ENCODE measurements at places on chromosomes 13 and 19.
A peak's percentile ranks its signal among the peaks of the same experiment; 100 is the strongest.

DNA sequence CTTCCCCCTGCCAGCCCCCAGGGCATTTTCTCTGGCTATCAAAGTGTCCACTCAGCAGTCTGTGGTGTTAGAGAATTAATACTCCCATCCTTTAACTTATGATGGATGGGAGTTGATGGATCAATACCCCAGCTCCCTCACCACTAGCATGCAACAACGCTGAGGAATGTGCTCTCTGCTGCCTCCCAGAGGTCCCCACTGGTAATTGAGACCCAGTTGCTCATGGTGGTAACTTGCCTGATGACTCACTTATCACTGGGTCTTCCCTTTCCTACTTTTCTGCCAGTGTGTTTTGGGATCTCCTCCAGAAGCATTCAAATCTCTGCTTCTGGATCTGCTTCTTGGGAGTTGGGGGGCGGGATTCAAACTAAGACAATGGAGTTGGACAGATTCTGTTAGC is 20.3 kb upstream of the CACNA1A start:
- DNase-seq: no peak

GRCh38 chr19:49855277-49855675 is 4.3 kb downstream of the PTOV1 start:
- DNase-seq: no peak

- peak; percentile 50 for DNase-seq
Observed at GRCh38 chr19:50050406-50051227, 24.8 kb downstream of the ZNF473 start.

GRCh38 chr19:55459551-55459949 is 1.9 kb downstream of the ISOC2 start:
- no peak for DNase-seq
